ENCODE measurements at places on chromosomes 2 and 18.

DNA sequence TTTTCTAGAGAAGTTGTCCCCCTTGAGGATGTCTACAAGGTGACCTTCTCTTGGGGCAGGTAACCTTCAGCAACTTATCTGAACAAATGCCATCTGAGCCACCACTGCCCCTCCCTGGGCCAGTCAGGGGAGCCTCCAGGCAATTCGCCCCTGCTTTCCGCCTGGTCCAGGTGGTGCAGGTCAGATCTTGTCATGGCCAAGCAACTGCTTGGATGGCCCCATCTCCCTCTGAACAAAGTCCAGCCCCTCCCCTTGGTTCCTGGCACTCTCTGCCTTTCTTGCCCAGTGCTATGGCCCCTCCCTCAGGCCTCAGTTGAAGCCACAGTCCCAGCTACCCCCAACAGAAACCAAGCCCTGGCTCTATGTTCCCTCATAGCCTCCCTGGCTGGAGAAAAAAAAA, 138.7 kb downstream of the ALPK2 start:
- DNase-seq, result no peak

DNA sequence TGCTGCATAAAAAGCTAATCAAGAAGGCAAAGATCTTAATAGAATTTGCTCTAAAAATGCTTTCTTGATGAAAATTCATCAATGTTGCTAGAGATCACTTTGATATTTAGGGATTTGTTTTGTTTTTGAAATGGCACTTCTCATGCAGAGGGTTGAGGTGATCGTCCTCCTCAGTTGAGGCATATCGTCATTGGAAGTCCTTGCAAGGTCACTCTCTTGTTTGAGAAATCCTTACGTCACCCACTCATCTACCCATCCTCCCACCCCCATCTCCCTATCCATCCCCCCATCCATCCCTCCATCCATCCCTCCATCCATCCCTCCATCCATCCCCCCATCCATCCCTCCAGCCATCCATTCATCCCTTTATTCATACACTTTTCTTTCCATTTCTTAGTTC, 133.7 kb downstream of the THNSL2 start:
- DNase-seq, result no peak

DNA sequence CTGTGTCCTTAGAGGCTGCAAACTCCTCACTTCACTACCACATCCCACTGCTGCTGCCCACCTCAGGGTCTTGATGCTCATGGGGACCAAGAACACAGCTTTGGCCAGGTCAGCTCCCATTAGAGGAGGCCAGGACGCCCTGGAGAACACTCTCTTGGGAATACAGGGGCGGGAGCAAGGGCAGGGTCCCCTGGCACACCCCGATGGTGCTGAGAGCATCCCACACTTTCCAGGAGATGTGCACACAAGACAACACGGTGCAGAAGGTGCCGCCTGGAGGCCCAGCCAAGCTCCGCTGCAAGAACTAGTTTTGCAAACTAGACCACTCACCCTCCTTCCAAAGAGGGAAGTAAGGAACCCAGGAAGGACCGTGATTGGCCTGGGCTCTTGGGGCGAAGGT, 304.4 kb upstream of the SALL3 start:
- no peak for DNase-seq

DNA sequence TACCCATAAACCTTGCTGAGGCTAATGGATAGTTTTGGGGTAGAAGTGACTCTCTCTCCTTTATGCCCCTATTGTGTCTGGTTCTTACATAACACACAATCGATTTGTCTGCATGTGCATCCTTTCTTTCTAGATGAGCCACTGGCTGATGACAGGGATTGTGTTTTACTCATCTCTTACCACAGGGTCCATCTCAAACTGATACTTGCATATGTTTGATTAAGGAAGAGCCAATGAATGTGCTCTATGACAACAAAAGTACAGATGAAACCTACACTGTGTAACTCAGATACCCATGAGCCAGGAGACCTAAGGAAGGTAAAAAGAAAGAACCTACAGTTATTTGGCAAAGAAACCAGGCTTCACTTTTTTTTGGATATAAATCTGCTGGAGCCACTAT, 13.2 kb upstream of the BZW1 start:
- DNase-seq, result no peak

GRCh38 chr2:101386599-101387150, 628 bp downstream of the CREG2 start:
- no peak for DNase-seq
